BJ (cell line): ENCODE measurements at places on chromosomes 1 and 21.

DNA sequence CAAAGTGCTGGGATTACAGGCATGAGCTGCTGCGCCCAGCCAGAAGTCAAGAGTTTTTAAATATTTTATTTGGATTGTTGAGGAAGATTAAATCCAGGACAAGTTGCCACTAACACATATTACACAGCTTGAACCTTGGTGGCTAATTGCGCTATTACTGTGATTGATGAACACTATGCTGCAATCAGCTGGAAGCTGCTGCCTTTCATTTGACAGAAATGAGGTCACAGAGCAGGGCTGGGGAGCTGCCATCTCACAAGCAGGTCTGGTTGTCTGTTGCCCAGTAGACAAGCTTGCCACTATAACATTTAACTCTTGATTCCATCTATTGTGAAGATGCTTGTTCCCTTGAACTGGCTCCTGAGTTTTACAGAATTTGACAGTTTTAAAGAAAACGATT, 37.4 kb upstream of the NRDC start:
- no peak for DNase-seq

- no peak for DNase-seq
These were observed 40.8 kb upstream of the IGSF3 start for GRCh38 chr1:116708255-116708900.

GRCh38 chr1:92310185-92310597, 11.3 kb downstream of the RPAP2 start:
- no peak for DNase-seq

DNA sequence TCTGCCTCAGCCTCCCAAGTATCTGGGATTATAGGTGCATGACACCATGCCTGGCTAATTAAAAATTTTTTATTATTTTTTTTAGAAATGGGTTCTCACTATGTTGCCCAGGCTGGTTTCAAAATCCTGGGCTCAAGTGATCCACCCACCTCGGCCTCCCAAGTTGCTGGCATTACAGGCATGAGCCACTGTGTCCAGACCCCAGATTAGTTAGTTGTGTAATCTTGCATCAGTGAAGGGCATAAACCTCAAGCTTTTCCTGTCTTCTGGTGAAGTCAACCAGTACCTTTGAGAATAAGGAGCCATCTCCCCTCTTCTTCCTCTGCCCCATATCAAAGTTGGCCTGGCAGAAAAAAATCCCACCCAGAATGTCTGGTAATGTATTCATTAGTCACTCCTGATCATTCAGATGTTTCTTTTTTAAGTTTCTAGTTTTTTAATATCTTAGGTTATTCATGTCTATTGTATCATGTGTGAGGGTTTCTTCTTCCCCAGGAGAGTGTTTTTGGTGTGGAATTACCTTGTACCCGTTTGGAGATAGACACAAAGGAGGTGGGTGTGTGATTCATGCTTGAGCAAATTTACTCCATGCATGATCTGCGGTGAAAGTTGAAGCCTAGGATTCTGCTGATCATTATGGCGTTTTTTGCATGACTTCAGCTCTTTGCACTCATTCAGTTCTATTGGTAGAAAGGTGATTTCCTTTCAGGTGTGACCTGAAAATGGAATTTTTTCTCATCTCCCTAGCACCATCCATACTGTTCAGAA, 144.0 kb downstream of the FMN2 start:
- no peak for DNase-seq

GRCh38 chr1:155242805-155243358, 12.4 kb downstream of the ENTREP3 start:
- DNase-seq, result no peak

- DNase-seq, result no peak
These were observed 2.8 kb upstream of the AZIN2 start for GRCh38 chr1:33078030-33078591.

GRCh38 chr1:65425006-65425405, 4.5 kb downstream of the LEPR start:
- DNase-seq, result no peak

DNA sequence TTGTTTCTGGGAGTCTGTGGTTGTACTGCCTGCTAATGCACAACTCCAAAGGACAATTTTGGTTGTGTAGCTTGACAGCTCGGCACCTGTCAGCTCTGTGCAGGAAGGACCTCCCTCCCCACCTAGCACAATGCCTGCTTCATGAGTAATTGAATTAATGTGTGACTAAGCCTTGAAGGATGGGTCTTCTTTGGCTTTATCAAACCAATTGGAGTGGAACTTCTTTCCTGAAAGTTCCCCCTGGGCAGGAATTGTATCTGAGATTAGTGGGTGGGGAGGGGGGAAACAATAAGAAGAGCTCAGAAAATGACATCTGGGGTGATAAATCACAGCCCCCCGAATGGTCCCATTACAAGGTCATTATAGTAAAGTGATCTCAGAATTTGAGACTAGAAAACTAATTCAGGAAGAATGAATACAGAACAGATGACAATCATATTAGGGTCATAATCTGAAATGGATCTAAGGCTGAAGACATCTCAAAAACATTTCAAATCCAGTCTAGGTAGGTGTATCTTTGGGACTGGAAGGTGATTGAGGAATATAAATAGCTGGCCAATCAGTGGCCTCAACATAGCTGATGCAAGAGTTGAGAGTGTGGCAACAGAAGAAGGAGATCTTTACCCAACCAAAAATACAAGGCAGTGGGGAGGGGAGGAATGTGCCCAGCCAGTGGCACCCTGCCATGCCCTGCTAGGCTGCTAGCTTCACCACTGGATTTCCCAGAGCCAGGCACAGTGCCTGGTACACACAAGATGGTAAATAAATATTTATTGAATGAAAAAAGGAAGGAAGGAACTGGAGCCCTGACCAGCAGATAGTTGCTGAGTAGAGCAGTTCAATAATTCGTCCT, 10.1 kb upstream of the SESN2 start:
- DNase-seq, result no peak

DNA sequence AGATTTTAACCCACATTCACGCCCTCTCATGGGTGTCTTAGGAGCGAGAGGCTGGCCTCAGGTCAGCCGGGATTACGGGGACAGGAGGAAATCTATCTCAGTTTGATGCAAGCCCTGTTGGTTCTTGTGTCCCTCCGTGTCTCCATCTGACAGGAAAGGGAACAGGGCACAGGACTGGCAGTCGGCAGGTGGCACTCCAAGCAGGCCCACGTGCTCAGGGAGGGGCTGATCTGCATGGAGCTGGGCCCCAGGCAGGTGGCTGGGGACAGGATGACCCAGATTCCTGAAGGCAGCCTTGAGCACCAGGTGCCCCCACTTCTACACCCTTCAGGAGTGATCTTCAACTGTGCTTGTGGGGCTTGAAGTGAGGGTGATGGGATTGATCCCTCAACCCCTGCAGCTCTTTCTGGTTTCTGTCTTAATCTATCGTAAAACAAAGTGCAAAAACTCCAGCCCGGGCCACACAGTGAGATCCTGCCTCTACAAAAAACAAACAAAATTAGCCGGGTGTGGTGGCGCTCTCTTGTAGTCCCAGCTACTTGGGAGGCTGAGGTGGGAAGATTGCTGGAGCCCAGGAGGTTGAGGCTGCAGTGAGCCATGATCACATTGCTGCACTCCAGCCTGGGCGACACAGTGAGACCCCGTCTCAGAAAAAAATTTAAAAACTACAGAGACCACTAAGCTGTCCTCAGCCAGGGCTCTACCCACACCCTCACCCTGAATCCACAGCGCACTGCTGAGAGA, 8.3 kb downstream of the PLEKHG5 start:
- DNase-seq, result no peak

DNA sequence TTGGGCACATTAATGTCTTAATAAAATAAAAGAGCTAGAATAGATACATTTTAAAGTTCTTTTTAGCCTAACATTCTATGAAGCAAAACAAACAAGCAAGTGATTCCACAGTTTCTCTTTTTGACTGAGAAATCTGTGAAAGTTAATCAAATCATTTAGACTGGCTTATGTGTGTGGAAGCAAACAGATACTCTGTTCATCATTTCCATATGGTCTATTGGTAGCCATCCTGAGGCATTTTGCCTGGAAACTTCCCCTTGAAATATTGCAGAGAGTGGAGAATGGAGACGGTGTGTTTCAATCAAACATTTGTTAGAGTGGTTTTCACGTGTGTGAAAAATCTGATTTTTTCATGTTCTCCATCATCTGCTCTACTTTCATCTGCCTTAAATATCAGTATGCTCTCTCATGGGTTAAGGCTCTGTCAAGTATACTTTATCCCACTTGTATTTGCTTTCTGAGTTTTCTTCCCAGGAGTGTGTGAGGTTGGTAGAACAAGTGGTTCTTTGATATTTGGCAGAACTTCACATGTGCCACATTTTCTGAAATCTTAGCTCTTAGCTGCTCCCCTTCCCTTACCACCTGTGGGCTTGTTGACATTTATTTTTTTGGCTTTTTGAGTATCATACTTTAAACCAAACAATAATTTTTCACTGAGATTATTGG, 139.1 kb upstream of the PTGFR start:
- no peak for DNase-seq

DNA sequence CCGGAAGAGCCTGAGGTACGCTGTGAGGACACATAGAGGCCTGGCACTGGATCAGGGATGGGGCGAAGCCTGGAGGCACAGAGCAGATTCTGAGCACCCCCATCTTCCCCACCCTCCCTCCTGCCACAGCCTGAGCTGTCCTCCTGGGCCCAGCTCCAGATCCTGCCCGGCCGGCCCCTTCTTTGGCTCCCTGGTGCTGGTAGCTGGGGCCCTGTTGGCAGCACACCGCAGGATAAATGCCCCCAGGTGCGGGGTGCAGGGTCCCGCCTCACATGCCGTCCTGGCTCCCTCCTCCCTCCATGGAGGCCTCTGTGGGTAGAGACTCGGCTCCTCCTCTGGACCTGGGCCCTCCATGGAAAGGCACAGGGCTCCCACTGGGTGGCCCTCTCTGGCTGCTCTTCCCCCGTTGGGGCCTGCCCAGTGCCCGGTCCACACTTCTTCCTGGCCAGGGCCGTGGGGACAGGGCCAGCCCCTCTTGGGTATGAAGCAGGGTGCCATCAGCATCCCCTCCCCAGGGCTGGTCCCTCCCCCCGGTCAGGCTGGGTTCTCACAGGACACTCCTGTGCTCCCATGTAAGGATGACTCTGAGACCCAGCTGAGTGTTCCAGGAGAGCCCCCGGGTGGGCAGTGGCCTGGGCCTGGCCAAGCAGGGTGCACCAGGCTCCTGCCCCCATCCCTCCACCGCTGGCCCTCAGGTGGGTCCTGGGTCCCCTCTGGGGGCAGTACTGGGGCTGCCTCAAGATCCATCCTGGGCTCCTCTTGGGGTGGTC, 1.1 kb upstream of the OBSCN start:
- DNase-seq, result no peak

GRCh38 chr1:37458551-37458950, 15.8 kb upstream of the ZC3H12A start:
- no peak for DNase-seq

- DNase-seq, result no peak
These were observed 69.5 kb downstream of the NTMT2 start for GRCh38 chr1:170215072-170215885.

DNA sequence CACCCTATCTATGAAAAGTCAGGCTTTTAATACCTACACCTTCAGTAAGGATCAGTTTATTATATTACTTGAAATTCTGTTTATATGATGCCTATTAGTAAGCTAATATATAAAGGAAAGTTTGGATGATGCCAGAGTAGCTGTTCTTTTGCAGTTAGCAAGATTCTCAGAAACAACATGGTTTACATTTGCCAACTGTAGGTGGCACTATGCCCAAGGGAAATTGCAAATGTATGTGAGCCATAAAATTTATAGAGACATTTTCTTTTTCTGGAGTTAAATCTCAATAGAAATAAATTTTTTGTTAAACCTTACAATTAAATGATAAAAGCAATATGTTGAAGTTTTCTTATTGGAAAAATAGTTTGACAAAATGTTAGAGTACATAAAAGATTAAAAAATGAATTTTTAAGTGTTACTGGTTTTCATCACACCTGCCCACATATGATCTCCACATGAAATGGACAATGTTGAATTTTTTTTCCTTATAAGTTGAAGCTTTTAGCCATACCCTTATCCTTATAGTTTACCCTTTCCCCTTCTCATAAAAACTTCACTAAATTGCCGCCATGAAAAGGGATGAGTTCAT, 32.1 kb upstream of the EPHX4 start:
- no peak for DNase-seq

GRCh38 chr1:36737767-36738166, 255.1 kb upstream of the CSF3R start:
- no peak for DNase-seq

DNA sequence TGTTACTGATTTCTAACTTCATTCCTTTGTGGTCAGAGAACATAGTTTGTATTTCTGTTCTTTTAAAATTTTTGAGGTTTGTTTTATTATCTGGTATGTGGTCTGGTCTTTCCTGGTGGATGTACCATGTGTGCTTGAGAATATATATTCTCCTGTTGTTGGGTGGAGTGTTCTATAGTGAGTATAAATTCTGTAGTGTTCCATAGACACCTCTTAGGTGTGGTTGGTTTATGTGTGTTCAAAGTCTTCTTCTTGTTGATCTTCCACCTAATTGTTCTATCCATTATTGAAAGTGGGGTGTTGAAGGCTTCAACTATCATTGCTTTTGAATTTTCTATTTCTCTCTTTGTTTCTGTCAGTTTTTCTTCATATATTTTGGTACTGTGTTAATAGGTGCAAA, 20.1 kb downstream of the PPP2R5A start:
- DNase-seq, result no peak

DNA sequence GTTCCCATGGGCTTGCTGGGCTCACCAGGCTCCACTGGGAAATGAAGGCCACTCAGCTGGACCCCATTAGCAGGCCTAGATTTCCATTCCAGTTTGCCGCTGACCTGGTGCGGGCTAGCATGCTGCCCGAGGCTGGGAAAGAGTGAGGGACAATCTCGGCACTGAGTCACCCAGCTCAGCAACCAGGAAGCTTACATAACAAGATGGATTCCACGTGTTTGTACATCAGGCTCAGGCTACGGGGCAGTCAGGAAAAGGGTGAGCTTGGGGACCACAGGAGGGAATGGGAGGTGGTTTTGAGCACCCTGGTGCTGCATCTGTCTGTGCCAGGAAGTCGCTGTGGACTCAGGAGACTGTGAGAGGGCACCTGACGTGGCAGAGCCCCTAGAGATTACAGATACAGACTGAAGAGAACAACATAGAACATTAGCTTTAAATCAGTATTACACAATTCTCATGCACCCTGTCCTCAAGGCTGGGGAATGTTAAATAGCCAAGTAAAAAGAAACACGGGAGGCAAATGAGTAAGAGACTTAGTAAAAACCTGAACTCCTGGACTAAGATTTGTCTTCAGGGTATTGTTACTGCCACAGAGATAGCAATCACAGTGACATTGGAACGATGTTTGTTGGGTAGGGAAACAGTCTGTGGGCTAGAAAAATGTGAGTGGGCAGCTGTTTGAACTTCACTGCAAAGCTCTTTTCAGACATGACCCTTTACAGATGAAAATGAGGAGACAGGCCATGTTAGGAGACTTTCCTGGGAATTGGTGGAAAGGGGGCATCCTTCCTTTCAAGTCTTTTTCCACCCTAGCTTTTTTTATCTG, 51.1 kb downstream of the GLUL start:
- peak; percentile 77 for DNase-seq
